ENCODE measurements at places on chromosomes 13 and 19. TPM values are rescaled to one million over a fixed set of nuclear protein-coding genes. Genes with fewer than 3 reads are reported as not detected.

The TMEM59L gene
- total RNA-seq: not detected

The GEMIN7 gene
- total RNA-seq: 26.2 TPM

The KLK14 gene
- 0.91 TPM for total RNA-seq

The GIPC3 gene
- total RNA-seq: 1.4 TPM

The SRRM5 gene
- total RNA-seq: 0.72 TPM

The C19orf38 gene
- 1.9 TPM for total RNA-seq

The TNFSF11 gene
- total RNA-seq: not detected

The CABP5 gene
- total RNA-seq: not detected

The OR7C1 gene
- total RNA-seq: not detected

The C19orf33 gene
- not detected for total RNA-seq

GRCh38 chr13:107866941-107867623 is 348.3 kb downstream of the LIG4 start:
- peak; percentile 25 for DNase-seq

DNA sequence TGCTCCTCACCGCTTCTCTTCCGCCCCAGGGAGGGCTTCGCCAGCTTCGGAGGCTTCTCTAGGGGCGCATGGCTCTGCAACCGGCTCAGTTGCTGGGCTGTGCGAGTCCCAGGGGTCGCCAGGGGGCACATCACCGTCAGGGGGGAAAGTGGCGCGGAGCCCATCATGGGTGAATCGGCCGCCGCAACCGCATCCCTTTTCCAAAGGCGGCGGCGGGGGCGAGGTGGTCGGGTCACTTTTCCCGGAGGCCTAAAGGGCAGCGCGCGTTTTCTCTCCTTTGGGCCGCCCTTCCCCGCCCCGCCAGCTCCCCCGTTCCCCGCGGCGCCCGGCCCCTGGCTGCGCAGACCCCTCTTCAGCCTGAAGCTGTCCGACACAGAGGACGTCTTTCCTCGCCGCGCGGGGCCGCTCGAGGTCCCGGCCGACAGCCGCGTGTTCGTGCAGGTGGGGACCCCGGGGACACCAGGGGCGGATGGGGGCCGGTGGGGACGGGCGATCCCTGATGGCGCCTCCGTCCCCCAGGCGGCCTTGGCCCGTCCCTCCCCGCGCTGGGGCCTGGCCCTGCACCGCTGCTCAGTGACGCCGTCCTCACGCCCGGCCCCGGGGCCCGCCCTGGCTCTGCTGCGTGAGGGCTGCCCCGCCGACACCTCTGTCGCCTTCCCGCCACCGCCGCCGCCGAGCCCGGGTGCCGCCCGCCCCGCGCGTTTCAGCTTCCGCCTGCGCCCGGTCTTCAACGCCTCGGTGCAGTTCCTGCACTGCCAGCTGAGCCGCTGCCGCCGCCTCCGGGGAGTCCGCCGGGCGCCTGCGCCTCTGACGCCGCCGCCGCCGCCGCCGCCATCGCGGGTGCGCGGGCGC is 1.7 kb downstream of the TGFBR3L start:
- DNase-seq: peak; percentile 78

- DNase-seq: no peak
Observed at GRCh38 chr19:10316229-10317044, 622 bp upstream of the FDX2 start.

DNA sequence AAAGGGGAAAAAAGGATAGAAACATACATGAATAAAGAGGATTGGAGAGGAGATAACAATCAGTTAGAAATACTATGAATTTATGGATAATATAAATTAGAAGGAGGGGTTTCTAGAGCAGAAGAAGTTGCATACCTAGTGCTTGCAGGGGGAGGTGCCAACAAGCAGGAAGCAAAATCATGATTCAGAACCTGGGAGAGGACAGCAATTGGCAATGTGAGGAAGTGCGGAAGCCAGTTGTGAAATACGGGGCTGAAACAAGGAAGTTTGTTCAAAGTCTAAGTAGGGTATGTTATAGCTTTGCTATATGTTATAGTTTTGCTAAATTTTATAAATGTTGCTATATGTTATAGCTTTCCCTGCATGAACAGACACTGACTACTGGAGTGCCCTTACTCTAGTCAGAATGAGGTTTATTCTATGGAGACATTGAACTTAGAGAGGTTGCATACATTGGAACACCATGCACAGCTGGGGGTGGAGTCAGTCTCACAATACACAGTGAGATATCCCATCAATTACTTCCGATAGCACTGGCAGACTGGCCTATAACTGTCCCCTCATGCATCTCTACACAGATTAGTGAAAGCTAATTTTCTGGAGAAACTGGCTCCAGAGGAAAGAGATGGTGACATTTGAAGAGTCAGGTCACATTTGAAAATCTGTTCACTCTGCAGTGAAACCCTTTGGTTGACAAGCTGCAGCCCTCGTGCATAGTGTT is 92.1 kb downstream of the GPC6 start:
- DNase-seq: no peak

GRCh38 chr19:5977222-5977784 is 637 bp downstream of the RANBP3 start:
- DNase-seq: no peak

DNA sequence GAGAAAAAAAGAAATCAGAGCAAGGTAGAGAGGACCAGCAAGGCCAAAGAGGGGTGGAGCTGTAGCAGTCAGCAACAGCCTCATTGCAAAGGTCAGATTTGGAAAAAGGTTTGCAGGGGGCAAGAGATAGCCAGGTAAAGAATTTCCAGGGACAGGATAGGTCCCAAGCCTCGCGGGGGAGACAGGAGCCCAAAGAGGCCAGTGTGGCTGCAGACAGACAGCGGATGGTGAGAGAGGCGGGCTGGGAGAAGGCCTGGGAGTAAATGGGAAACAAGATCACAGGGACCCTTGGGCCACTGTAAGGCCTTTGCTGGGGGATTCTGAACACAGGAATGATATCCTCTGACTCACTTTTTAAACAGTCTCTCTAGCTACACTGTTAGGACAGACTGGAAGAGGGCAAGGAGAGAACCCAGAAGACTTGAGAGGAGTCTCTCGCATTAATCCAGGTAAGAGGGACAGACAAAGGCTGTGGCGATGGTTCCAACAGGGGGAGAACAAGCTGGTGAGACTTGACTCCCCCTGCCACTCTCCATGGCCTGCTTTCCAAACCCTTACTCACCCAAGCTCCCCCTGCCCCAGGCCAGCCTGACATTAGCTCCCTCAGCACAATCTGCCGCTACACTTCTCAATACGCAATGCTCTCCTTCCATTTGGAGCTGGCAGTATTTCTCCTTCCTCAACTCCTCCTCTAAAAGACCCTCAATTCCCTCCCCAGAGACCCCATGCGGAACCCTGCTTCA is 31.8 kb downstream of the DOCK9 start:
- no peak for DNase-seq

DNA sequence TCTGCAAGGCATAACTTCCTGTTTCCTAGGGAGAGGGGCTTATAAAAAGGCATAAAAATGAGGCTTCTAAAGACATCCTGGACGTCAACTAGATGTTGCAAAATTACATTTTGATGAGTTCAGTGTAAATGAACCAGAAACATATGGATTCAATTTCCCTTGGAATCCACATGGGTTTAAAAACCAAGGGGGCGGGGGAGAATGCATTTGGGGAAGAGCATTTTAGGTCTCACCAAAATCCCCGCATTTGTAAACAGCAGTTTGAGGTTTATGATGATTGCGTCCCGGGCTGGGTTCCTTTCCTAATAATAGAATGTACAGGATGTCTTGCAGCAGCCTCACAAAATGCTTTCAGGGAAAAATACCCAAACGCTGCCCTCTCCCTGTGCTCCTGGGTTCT is 407.8 kb downstream of the ZNF536 start:
- DNase-seq: no peak

DNA sequence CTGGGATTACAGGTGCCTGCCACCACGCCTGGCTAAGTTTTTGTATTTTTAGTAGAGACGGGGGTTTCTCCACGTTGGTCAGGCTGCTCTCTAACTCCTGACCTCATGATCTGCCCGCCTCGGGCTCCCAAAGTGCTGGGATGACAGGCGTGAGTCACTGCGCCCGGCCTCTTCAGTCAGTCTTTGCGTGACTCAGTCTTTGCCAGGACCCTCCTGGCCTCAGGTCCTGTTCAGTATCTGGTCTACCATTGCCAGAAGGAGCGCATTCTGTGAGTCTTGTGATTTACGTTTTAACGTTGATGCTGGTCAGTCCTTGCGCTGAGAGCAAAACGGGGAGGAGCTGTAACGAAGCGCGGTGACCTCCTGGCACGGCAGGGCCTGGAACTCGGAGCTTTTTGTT is 7.6 kb upstream of the HMG20B start:
- no peak for DNase-seq

DNA sequence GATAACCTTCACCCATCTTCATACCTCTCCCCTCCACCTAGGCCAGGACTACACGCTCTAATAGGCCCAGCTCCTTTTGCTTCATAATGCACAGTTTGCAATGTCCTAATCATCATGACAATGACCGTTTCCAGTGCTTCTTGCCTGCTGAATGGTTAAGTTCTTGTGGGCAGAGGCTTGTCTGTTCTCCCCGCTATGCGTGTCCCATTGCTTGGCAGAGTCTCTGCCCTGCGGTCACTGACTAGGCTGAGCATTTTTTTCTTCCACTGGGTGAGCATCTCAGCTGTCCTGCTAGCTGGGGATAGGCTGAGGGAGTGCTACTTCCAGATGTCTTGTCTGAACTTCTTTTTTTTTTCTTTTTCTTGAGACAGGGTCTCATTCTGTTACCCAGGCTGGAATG is 314.7 kb downstream of the UQCRFS1 start:
- DNase-seq: no peak

GRCh38 chr13:68675209-68675608 is 1432.4 kb upstream of the ATXN8OS start:
- DNase-seq: no peak

DNA sequence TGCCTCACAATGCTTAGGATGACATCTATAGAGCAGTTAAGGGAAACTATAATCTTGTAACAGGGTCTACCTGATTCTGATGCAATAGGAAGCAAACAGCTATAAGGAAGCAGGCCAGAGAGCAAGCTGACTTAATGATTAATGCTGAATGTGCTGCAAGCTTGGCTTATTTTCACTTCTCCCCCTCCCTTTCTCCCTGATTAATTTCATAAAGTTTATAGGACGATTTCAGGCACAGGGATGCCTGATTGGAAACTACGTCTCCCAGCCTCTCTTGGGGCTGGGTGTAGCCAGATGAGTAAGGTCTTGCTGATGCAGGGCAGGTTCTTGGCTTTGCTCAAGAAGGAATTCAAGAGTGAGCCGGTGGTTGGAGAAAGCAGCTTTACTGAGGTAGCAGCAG is 82.8 kb upstream of the MRI1 start:
- no peak for DNase-seq

DNA sequence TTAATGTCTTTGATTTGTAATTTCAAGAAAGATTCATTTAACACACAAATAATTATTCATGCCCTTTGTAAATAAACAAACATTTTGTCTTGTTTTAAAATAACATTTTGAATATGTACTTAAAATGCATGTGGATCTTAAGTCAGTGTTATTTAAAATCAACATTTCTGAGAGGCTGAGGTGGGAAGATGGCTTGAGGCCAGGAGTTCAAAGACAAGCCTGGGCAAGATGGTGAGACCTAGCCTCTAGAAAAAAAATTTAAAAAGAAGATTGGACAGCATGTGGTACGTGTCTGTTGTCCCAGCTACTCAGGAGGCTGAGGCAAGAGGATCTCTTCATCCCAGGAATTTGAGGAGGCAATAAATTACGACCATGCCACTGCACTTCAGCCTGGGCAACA is 1268.2 kb downstream of the SLITRK1 start:
- DNase-seq: no peak

DNA sequence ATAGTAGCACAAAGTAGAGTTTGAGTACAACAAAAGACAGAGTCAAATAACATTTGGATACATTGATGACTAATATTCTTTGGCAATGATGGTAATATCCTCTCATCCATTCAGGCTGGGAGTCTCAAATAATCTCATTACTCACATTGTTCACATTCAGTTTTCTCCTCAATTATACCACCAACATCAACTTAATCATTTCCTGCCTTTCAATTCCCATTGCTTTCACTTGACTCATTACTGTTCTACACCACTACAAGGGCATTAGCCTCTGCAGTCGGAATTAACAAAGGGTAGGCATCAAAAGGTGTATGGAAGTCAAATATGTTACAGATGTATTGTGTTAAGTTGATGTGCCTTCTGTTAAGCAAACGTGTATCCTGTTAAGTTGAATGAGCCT is 518.4 kb upstream of the SLITRK1 start:
- DNase-seq: no peak

- peak; percentile 88 for DNase-seq
Observed at GRCh38 chr19:4327252-4327876, 11.3 kb downstream of the STAP2 start.

- no peak for DNase-seq
Observed at GRCh38 chr19:14661372-14661924, 13.2 kb downstream of the ADGRE3 start.

DNA sequence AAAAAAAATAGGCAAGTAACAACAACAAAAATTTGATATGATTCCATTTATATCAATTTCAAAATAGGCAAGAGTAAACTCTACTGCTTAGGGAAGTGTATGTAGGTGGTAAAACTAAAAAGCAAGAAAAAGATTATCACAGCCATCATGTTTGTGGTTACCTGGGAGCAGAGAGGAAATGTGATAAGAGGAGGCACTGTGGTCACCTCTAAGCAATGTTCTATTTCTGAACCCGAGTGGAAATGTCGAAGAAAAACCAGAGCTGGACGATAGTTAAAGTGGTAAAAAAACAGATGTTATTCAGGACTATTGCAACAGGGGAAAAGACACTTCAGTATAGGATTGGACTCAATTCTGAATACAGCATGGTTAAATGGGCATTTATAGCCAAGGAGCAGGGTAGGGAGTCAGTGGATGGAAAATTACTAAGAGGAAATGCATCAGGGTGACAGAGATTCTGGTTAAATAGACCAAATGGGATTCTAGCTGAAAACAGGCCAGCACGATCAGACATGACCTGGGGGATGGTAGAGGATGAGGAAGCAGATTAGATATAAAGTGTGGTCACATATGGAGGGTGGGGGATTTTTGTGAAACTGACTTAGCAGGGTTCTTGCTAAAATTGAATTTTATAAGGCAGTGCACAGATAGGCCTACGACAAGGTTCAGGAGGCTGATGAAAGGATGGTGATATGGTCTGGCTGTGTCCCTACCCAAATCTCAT is 6.0 kb upstream of the TEX30 start:
- DNase-seq: no peak

- no peak for DNase-seq
Observed at GRCh38 chr13:30148786-30149185, 158.6 kb downstream of the KATNAL1 start.

DNA sequence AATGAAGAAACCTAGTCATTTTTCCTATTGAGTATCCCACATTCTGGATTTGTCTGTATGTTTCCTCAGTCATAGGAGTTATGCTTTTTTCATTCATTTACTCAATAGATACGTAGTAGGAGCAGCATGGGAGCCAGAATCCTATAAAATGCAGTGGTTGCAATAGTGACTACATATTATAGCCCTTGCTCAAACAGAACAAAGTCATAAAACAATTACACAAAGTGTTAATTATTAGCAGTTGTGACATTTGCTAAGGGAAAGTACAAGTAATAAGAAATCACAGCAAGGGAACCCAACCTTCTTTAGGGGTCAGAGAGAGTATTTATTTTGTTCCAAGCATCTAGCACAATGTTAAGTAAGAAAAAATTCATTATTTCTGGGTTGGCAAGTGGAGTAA is 27.7 kb upstream of the POU4F1 start:
- DNase-seq: no peak

All from activated naive CD8-positive, alpha-beta T cell treated with anti-CD3 and anti-CD28 coated beads, Interleukin-2, amount 10 ng/mL, durations not matched to agents 7 days and 5 days (primary cell).